ENCODE measurements at places on chromosomes 1 and 21. TPM values are rescaled to one million over a fixed set of nuclear protein-coding genes. Genes with fewer than 3 reads are reported as not detected.
A peak's percentile ranks its signal among the peaks of the same experiment; 100 is the strongest.

- DNase-seq: no peak
Measured at GRCh38 chr1:174748586-174748985, 251.2 kb upstream of the CACYBP start.

- peak; percentile 17 for DNase-seq
Measured at GRCh38 chr21:43782431-43783097, 6.5 kb upstream of the CSTB start.

The RGS8 gene
- not detected for total RNA-seq

The ZBTB8A gene
- total RNA-seq: 1.8 TPM

The NPR1 gene
- 0.29 TPM for total RNA-seq

- DNase-seq: no peak
Measured at GRCh38 chr1:110948038-110948810, 15.5 kb downstream of the LRIF1 start.

The S100A7A gene
- not detected for total RNA-seq

DNA sequence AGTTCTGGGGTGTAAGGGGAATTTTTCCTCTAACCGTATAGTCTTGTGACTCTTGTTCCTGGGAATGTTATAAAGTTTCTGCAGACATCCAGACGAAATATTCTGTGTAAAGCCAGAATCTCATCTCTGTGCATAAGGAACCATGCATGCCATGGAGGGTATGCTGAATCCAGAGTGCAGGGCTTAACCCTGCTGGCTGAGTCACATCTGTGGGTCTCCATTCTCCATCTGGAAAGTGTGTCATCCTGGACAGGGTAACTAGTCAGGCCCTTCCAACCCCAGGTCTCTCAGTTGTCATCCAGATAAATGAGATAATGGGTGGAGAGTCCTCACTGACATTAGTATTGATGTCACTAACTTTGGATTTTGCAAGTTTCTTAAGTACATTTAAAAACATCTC, 48.8 kb downstream of the ATP5PO start:
- DNase-seq: no peak

DNA sequence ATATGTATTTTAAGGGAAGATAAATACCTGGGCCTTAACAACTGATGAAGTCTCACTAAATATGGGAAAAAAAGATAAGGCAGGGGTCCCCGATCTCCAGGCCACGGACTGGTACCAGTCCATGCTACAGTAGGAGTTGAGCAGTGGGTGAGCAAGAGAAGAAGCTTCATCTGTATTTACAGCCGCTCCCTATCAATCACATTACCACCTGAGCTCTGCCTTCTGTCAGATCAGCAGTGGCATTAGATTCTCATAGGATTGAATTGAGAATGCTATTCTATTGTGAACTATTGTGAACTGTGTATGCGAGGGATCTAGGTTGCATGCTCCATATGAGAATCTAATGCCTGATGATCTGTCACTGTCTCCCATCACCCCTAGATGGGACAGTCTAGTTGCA, 43.0 kb upstream of the PAXBP1 start:
- DNase-seq: no peak

The OR2W3 gene
- total RNA-seq: not detected

The NMNAT2 gene
- not detected for total RNA-seq

The TSTD1 gene
- 78.0 TPM for total RNA-seq

DNA sequence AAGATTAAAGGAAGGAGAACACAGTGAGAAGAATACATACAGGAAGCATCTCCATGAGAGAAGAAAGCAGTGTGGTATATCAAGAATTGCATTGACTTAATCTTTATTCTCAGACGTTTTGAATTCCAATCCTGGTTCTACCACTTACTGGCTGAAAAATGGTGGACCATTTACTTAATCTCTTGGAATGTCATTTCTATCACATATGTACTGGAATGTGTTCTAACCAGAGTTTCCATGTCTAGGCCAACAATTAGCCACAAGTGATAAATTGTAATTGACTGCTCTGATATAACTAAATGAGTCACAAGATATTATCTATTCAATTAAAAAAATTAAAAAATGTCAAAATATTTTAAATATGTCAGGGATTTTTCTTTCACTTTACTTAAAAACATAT, 626.1 kb downstream of the PTPRC start:
- DNase-seq: no peak

DNA sequence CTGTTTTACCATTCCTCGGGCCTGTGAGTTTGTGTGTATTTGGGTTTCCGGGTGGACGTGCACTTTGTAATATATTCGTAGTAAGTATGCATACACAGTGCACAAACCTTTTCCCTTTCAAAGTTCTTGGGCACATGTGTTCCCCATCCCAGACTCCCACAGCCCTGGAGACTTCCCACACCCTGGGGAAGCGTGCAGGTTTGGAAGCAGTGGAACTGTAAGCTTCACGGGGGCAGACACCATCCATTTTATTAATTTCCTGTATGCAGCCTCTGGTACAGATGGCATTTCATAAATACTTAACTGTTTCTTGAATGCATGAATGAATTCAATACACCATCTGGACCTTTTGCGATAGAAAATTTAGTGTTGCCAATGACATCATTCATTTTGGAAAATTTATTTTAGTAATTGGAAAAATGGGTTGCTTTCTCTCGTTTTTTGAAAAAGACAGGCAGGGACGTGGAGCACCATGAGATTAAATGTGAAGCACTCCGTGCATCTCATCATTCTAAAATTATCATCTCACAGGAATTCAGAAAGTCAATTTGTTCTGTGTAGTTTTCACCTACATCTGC, 10.8 kb downstream of the ETS2 start:
- no peak for DNase-seq

GRCh38 chr1:43238085-43238484, 31.7 kb upstream of the TMEM125 start:
- peak; percentile 34 for DNase-seq

The GFI1 gene
- 117 TPM for total RNA-seq

DNA sequence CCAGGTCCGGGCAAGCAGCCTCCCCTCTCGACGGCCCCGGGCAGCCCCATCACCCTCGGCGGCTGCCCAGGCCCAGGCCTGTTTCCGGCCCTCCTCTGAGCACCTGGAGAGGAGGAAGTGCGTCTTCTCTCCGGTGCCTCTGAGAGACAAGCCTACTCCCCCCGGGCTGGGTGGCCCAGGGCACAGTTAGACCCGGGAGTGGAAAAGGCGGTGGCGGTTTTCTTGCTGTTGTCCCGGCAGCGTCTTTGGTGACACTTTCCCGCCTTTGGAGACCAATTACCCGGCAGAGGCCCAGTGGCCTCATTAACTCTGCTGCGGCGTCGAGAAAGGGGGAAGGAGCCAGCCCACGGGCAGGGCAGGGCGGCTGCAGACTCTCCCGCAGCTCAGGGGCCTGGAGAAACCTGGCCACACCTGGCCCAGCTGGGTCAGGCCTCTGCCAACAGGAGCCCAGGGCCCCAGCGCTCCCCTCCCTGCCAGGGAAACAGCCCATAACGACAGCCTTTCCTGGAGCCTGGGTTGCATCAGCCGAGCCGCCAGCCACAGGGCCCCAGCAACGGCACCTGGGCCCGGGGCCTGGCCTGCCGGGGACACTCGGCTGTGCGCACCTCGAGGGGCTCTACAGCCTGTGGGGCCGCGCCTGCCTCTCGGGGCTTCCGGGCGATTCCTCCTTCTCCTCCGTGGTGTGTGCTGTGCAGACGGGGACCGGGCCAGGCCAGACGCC, 28.4 kb upstream of the C1orf159 start:
- DNase-seq: peak; percentile 75
